ENCODE measurements at places on chromosomes 3 and 15.
A peak's percentile ranks its signal among the peaks of the same experiment; 100 is the strongest.

GRCh38 chr15:41790756-41791546, 16.7 kb downstream of the MAPKBP1 start:
- no peak for DNase-seq

- DNase-seq, result no peak
Observed at GRCh38 chr3:38458796-38459498, 5.3 kb downstream of the ACVR2B start.

DNA sequence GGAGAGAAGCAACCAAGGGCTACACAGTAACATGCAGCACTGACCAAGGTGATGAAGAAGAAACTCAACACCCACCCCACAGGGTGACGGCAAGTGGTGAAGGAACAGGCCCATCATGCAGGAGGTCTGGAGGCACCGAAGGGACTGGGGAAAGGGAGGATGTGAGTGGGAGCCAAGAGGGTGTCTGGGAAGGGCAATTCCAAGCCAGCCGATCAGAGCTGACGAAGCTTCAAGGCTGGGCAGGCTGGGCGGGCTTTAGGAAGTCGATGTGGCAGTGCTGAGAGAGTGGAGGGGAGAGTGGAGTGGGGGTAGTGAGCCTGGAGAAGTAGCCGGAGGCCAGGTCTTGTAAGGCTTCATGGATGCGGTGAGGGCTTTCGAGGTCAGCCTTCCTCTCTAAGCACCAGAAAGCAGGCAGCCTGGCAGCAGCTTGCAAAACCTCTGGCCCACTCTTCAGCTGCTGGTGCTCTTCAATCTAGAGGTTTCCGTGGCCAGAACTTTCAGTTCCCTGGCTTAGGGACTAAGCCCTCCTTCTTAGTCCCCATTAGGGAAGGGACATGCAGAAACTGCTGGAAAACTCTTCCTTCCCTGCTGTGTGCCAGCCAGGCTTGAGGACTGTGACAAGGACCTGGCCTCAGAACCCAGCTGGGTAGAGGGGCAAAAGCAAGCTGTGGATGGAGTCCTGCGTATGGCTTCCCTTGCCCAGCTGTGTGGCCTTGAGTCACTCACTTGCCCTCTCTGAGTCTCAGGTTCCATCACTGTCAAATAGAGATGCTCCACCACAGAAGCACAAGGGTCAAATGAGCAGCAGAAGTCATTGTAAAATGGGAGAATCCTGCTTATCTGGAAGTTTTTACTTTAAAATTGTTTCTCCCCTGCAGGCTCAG, 72.1 kb downstream of the TLE3 start:
- DNase-seq, result peak; percentile 37

DNA sequence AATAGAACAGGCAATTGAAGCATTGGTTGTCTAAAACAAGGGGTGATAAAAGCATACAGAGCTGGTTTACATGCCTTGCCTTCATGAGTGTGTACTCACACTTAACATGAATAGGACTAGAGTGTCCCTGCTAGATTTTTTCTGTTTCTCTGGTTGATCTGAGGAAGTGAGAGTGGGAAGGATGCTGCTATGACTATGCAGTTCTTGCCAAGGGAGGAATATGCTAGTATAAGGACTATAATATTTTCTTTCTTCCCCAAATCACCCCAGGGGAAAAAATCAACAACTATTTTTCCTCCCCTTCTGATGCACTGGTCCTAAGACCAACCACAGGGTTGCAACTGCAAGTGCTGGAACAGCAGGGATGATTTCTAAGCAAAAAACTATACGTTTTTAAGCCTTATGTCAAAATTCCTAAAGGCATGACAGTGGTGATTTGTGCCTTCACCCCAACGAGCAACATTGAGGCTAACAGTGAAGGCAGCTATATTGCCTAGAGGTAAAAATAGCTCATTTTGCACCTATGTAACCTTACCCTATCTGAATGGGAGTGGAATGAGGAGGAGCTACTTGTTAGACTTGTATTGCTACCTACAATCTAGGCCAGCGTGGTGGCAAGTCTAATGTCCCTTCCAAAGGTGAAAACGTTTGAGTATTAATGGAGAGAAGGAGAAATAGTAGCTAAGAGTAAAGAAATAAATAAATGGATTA, 33.5 kb upstream of the USP8 start:
- DNase-seq, result no peak

GRCh38 chr15:39250001-39250400, 330.9 kb upstream of the THBS1 start:
- DNase-seq, result no peak

GRCh38 chr3:5294356-5294755, 106.8 kb downstream of the EDEM1 start:
- no peak for DNase-seq

Measured in midbrain (tissue), 1 donor.